ENCODE measurements at places on chromosomes 2 and 18.

- DNase-seq: no peak
Measured at GRCh38 chr18:66638856-66639629, 35.2 kb upstream of the CDH19 start.

- no peak for DNase-seq
Measured at GRCh38 chr2:185384822-185385560, 353.6 kb upstream of the FSIP2 start.

DNA sequence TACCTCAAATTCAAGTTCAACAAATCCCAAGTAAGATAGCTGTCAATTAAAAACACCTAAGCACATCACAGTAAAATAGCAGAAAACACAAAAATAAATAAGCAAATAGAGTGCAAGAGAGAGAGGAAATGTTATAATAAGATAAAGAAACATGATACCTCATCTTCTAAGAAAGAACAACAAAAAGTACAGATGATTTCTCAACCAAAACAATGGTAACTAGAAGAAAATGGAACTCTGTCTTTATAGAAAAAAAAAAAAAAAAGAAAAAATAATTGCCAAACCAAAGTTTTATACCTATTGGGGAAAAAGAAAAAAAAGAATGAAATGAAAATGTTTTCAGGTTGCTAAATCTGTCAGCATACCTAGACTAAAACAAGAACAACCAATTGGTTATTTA is 1253.5 kb upstream of the CDH2 start:
- no peak for DNase-seq

DNA sequence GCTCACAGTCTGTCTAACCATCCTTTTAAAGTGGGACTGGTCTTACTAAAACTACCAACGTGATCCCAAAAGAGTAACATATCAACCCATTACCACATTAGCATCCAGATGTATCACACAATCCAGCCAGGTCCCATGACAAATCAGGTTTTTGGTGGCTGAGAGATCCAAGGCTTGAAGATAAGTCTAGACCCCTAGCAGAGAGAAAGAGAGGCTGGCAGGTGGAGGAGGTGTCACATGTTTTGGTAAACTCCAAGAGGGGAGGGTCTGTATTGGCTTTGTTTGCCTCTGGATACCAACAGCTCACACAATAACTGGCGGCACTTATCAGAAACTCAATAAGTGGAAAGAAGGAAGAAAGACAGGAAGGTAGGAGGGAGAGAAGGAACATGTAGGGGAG is 357.6 kb downstream of the SS18 start:
- no peak for DNase-seq
